ENCODE measurements at places on chromosomes 5 and 9.
A peak's percentile ranks its signal among the peaks of the same experiment; 100 is the strongest.

GRCh38 chr5:121707178-121707577 lies 144.5 kb upstream of the FTMT start:
- no peak for DNase-seq

DNA sequence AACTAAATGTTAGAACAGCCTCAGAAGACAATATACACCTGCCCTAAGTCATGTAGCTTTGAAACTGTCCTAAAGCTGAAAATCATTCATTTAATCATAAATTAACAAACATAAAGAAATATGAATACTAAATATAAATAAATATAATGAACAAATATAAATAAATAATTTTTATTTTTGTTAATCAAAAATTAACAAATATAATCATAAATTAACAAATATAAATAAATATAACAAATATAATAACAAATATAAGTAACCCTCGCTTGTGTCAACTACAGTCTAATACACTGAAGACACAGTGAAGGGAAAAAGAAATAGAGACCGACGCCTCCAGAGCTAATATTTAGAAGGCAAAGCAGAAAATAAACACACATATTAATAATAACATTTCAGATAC lies 527.3 kb downstream of the CYLC2 start:
- no peak for DNase-seq

DNA sequence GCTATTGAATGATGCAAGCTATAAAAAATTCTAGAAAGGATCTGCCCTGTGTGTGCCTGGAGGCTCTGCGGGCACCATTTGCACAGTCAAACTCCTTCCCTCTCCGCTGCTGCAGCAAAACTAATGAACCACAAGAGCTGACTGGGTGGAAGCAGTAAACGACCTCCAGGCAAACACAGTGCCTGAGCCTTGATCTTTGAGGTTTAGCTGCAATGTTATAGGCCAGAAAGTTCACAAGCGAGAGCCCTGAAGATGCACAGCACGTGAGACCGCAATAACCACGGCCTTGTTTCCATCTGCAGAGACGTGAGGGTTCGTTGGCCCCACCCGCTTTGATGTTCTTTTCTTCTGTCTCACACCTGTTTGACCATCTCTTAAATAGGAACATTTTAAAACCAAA lies 69.2 kb upstream of the S1PR3 start:
- peak; percentile 49 for DNase-seq

DNA sequence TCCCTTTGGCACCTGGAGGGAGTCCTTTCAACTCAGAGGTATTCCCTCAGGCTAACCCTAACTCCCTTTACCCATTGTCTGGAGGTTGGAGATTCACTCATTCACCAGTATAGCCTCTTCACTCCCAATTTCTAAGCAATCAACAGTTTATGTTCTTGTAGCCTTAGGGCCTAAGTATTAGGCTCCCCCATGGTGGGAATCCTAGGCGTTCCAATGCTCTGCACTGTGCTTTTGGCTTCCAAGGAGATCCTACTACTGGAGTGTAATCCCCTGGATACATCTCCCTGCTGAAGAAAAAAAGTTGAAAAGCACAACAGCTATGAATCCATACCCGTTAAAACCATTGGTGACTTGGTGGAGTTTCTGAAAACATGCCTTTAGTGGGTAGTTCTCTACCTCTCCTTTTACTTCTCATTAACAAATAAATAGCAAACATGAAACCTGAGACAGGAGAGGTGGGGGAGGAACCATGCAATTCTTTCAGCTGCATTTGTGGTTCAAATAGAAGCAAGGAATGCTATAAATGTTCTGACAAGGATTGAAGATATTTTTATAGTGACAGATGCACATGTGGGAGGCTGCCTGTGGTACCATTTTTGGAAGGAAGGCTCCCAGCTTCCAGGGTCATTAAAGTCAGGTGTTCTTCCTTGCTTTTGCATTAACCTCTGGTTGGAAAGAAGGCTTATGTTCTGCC lies 397.1 kb downstream of the DMAC1 start:
- DNase-seq = no peak

DNA sequence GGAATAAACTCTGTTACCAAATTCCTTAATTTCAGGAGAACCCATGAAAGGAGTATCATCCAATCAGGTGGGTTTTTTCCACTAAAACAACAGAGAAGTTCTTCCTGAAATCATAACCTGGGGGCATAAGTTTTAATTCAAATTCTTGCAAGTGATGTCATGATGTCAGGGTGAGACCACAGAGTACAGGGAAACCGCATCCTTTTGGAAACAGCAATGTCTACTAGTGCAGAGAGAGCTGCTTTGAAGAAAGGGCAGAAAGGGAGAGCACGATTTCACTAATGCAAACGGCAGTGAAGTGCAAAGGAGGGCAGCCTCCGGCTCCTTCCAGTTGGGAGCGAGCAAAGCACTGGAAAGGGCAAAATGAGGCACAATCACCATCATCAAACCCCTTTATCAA lies 20.6 kb upstream of the CMBL start:
- DNase-seq = no peak

DNA sequence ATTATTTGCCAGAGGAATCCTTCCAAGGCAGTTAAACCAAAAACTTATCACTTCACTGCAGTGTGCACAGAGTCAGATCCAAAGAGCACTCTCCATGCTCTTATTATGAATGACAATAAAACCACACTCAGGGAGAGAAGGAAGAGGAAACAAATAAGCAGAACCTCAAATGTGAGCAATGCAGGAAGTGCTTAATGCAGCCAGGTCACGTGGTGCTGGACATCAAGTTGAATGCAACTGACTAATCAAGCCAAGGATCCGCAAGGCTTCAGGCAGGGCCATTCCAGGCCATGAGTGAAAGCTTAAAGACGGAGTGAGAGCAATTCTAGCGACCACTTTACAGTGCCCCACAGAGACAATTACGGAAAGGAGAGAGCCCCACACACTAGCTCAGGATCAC lies 230.4 kb upstream of the PUM3 start:
- DNase-seq = no peak

DNA sequence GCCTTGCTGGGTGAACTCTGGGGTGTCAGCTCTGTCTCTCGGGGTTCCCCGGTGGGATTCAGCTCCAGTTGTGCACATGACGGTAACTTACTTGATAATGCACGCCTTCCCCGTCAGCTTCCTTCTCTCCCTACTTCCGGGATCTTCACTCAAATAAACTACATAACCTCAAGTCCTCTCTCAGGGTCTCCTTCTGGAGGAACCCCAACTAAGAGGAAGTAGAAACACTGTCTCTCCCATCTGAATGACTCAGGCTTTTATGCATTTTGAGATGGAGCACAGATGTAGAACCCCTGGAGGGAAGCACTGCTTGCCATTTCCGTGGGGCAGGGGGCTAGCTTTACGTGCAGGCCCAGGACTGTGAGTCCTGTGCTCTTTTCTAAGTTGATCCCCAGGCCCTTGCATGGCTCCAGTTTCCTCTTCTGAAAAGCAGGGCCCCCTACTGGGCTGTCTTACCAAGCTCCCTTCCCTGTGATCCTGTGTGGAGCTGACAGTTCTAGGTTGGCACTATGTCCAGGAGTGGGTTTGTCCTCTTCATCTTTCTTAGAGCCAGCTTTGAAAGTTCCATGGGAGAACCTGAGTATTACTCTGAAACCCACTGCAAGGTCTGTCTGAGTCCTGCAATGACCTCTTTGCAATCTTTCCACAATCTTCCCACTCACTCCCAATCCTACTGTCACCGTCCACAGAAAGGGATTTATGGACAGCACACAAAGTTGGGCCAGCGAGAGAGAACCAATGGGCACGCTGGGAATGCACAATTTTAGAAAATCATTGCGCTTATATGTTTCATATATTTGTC lies 17.7 kb downstream of the S1PR3 start:
- no peak for DNase-seq

DNA sequence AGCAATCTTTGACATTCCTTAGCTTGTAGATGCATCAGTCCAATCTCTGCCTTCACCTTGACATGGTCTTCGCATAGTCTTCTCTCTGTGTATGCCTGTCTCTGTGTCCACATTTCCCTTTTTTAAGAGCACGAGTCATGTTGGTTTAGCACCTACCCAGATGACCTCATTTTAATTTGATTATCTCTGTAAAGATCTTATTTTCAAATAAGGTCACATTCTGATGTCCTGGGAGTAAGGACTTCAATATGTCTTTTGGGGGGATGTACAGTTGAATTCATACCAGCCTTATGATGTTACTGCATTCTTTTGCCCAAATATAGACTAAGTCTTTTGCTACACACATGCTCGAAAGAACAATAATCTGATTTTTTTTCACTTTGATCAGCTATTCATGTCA lies 6.9 kb downstream of the KCTD16 start:
- no peak for DNase-seq

GRCh38 chr5:16592255-16592654 lies 24.5 kb downstream of the RETREG1 start:
- DNase-seq = no peak

DNA sequence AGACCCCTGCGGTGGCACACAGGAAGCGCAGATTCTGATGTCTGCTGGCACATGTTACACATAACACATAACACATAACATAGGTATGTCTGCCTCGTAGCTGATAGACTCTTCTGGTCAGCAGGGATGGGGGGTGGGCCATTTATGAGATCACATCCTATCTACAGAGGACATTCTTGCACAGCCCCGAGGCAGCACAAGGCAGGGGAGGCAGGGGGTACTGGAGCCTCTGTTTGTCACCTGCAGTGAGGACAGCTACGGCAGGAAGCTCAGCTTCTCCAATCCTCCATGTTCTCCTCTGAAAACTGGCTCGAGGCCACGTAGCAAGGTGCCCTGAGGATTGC lies 16.7 kb upstream of the MED10 start:
- no peak for DNase-seq

DNA sequence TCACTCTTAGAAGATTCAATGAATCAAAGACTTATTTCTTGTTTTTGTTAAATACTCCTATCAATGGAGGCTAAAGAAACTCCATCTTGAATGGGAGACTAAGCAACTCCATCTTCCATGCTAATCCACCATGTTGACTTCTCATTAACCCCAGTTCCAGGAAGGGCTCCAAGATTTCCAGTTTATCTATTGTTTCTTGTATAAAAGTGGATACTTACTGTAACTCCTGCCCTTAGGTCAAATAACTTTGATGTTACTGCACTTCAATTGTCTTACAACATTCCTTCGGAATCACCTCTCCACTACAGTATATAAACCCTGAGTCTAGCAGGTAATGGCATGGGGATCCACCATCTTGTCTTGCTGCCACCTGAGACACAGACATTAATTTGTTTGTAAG lies 63.0 kb downstream of the PUM3 start:
- no peak for DNase-seq

- DNase-seq = no peak
These were observed 32.2 kb downstream of the DAB2IP start for GRCh38 chr9:121683652-121684051.

DNA sequence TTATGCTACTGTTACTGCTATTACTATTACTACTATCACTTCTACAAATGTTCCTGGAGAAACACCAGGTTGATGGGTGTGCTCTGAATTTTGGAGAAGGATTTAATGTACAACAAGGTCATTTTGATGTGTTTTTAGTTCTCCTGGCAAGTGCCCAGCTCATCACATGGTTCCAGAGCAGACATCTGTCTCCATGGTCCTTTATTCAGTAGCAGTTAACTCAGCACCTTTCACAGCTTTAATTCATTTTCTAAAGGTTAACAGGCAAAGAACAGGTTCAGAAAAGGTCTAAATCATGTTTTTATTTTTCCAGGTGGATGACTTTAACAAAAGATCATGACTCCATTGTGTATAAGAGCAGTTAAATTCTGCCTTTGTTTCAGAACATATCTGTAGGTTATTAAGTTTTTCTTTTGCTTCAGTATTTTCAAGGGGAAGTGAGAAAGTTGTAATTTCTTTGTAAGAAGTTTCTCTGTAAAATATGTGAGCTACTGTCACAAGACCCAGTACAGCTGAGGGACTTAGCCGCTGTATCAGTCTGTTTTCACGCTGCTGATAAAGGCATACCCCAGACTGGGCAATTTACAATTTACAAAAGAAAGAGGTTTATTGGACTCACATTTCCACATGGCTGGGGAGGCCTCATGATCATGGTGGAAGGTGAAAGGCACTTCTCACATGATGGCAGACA lies 41.9 kb downstream of the MTRR start:
- no peak for DNase-seq

GRCh38 chr5:73256012-73256411 lies 83.0 kb downstream of the TMEM174 start:
- no peak for DNase-seq

- peak; percentile 67 for DNase-seq
These were observed 81.3 kb downstream of the STK10 start for GRCh38 chr5:172106511-172107356.

- DNase-seq = peak; percentile 9
These were observed 164.3 kb upstream of the KLF9 start for GRCh38 chr9:70578720-70579119.

- no peak for DNase-seq
These were observed 37.2 kb downstream of the GPBP1 start for GRCh38 chr5:57211039-57211438.

GRCh38 chr5:1800472-1801221 lies 560 bp upstream of the NDUFS6 start:
- peak; percentile 64 for DNase-seq

DNA sequence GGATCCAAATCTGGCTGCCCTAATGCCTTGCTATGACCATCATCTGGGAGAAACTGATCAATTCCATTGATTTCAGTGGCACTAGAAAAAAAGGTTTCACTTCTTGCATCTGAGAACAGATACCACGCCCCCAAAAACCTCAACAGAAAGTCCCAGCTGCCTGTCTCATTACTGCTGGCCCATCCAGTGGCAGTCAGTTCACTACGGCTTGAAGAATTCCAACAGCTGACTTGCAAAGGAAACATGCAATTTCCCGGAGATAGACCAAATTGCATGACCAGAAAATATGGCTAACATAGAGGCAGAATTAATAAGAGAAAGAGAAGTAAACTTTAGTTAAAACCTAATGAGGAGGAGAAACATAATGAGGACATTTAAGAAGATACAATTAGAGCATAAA lies 48.6 kb downstream of the UGCG start:
- DNase-seq = peak; percentile 34

DNA sequence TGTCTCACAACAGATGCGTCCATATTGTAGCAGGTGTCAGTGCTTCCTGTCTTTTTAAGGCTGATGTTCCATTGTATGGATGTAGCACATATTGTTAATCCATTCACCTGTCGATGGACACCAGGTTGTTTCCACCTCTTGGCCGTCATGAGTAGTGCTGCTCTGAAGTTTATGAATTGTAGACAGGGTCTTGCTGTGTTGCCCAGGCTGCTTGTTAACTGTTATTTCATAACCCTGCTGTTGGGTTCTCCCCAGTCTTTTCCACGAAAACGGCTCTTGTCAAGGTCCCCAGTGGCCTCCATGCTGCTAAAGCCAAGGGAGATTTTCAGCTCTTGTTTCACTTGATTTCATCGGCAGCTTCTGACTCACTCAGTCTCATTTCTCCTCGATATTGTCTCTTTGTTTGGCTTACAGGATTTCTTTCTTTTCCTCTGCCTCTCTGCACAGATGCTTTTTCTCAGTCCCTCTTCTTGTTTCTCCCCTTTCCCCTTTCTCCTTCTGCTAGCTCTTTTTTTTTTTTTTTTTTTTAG lies 12.1 kb upstream of the PSD2 start:
- no peak for DNase-seq

All from CD4-positive, alpha-beta T cell treated with Interleukin-21 for 1 hour (primary cell).